Myocyte (in vitro differentiated cells): ENCODE measurements at places on chromosomes 16 and 17. TPM values are rescaled to one million over a fixed set of nuclear protein-coding genes. Genes with fewer than 3 reads are reported as not detected.

DNA sequence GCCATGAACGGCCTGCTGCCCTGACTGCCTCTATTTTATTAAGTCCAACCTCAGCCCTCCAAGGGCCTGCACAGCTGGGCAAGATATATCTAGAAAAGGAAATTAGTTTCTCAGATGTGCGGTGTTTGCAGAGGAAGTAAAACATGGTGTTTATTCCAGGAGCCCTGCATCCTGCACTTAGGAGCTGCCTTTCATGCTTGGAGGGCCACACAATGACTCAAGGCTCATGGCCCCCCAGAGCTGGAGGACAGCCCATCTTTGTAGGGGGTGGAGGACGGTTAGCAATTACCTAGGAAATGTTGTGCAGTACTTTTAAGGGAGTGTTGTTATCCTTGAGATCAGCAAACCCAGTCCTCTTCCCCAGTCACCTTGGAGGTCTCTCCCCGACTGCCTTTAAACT is 80.5 kb downstream of the COPRS start:
- no peak for DNase-seq

DNA sequence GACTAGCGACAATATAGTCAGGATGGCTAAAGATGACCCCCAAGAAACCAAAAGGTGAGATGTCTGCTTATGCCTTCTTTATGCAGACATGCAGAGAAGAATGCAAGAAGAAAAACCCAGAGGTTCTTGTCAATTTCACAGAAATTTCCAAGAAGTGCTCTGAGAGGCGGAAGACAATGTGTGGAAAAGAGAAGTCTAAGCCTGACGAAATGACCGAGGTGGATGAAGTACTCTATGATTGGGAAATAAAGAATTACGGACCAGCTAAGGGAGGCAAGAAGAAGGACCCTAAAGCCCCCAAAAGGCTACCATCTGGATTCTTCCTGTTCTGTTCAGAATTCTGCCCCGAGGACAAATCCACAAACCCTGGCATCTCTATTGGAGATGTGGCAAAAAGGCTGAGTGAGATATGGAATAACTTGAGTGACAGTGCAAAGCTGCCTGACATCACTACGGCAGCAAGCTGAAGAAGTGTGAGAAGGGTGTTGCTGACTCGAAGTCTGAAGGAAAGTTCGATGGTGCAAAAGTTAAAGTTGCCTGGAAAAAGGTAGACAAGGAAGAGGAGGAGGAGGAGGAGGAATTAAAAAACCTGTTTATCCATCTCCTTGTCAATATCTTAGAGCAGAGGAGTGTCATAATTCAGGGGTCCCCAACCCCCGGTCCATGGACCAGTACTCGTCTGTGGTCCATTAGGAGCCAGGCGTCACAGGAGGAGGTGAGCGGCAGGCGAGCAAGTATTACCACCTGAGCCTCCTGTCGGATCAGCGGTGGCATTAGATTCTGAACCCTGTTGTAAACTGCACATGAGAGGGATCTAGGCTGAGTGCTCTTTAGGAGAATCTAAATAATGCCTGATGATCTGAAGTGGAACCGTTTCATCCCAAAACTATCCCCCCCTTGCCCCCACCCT is 25.1 kb upstream of the ADGRG1 start:
- no peak for DNase-seq

GRCh38 chr16:51816929-51817328 is 665.9 kb upstream of the SALL1 start:
- no peak for DNase-seq

GRCh38 chr16:87076950-87077749 is 240.0 kb downstream of the C16orf95 start:
- peak; percentile 64 for DNase-seq

GRCh38 chr16:57265850-57266530 is 18.5 kb downstream of the PLLP start:
- peak; percentile 27 for DNase-seq

GRCh38 chr17:69499318-69499717 is 84.8 kb downstream of the MAP2K6 start:
- no peak for DNase-seq

GRCh38 chr17:78032166-78032565 is 73.7 kb downstream of the TNRC6C start:
- DNase-seq, result no peak

- no peak for DNase-seq
These were observed 254.3 kb upstream of the TNRC6C start for GRCh38 chr17:77704048-77704815.

DNA sequence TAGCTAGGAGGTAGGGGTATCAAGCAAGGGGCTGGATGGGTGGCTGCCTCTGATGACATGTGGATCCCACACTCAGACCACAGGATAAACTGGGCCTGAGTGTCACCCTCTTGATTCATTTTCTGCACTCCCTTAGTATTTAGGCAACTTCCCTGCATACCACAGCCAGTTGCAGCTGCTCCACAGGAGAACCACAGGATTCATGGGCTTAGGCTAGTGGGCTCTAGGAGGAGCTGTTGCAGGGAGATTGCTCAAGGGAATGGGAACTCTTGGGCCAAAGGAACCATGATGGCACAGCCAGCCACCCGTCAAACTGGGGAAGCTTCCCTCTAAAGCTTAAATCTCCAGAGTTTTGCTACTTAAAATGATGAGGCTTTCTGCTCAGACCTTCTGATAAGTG is 269.7 kb upstream of the ASIC2 start:
- peak; percentile 22 for DNase-seq

GRCh38 chr17:48553190-48553547 is 8.3 kb upstream of the HOXB2 start:
- no peak for DNase-seq

SEPTIN1 gene
- 0.13 TPM in 1 of 2 replicates, not detected in the other for total RNA-seq
